ENCODE measurements at places on chromosomes 7 and 10.

GRCh38 chr7:72265071-72265904, 146.8 kb downstream of the CALN1 start:
- DNase-seq, result no peak

GRCh38 chr7:100380196-100380595, 6.9 kb downstream of the PILRA start:
- peak; percentile 46 for DNase-seq

GRCh38 chr10:22913474-22914092, 14.3 kb upstream of the ARMC3 start:
- no peak for DNase-seq

GRCh38 chr10:72552857-72553256, 73.0 kb downstream of the MICU1 start:
- DNase-seq, result peak; percentile 85

GRCh38 chr7:127527561-127527960, 57.8 kb downstream of the GCC1 start:
- no peak for DNase-seq

DNA sequence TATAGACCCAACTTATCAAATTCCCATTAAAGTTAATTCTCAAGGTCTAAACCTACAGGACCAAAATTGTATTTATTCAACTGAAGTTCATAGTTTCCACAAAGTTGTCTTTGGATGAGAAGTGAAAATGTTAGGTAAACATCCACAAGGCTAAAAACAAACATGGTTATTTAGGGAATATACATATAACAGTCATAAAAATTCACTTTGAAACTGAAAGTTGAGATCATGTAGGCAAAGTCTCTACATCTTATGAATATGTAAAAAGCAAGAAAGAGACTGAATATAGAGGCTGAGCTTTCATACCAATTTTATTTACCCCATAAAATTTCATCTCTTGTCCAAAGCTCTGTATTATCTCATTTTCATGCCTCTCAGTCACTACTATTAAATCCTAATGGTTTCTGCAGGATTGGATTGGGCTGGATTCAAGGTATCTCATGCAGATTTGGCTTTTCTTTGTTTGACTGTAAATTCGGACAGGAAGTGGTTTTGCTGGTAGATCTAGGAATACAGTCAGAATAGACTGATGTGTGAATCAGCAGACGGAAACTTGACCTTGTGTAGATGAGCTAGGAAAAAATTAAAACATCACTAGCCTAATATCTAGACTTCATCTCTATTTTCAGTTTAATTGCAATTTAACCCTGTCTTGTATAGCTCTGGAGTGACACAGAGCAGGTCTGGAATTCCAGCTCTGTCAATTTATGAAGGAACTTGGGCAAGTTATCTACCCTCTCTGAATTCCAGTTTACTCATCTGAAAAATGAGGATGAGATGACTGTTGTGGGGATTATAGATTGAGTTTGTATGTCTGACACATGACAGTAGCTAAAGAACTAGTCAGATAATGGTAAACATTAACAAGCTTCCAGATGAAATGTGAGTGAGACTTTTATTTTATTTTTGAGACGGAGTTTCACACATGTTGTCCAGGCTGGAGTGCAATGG, 27.3 kb upstream of the SKAP2 start:
- no peak for DNase-seq
